ENCODE measurements at places on chromosomes 1 and 21. TPM values are rescaled to one million over a fixed set of nuclear protein-coding genes. Genes with fewer than 3 reads are reported as not detected.

Gene IL23R
- not detected for total RNA-seq

Gene ZNF281
- total RNA-seq: 35.1 TPM

Gene TTC39A
- total RNA-seq: 0.95 TPM

Gene AMIGO1
- total RNA-seq: 1.2 TPM

Gene HES3
- not detected for total RNA-seq

Gene TEDDM1
- total RNA-seq: not detected

Gene LRRC52
- total RNA-seq: not detected

Gene PTGFR
- 0.41 TPM for total RNA-seq

Gene KLHDC9
- 7.3 TPM for total RNA-seq

Gene EIF3I
- total RNA-seq: 174 TPM

Gene IGSF3
- 29.4 TPM for total RNA-seq

Gene TLR5
- 0.77 TPM for total RNA-seq

Gene PIGR
- total RNA-seq: not detected

Gene CSMD2
- 2.1 TPM for total RNA-seq

Gene SYPL2
- not detected for total RNA-seq

Gene DENND2D
- total RNA-seq: 3.6 TPM

GRCh38 chr1:79193211-79194079, 186.9 kb upstream of the ADGRL4 start:
- H3K4me1 ChIP-seq: peaks cover 12% of the 10 kb centered on the region
- H3K36me3 ChIP-seq: no peaks in the 10 kb centered on the region
- DNase-seq: peak; percentile 28
- peak overlapping the region; percentile 97 for H3K27ac ChIP-seq

- no peak overlapping the region for H3K4me3 ChIP-seq
- DNase-seq: no peak
- peaks cover 48% of the 10 kb centered on the region for H3K4me1 ChIP-seq
- H3K27me3 ChIP-seq: peaks cover 1% of the 10 kb centered on the region
These were observed 147.8 kb downstream of the TOMM20 start for GRCh38 chr1:234980645-234981396.

GRCh38 chr1:89986020-89986419, 8.9 kb upstream of the ZNF326 start:
- no peak overlapping the region for H3K27ac ChIP-seq
- peaks cover 1% of the 10 kb centered on the region for H3K27me3 ChIP-seq
- H3K4me3 ChIP-seq: no peak overlapping the region
- no peaks in the 10 kb centered on the region for H3K36me3 ChIP-seq
- no peak for DNase-seq
- H3K4me1 ChIP-seq: peaks cover 4% of the 10 kb centered on the region

- no peaks in the 10 kb centered on the region for H3K27me3 ChIP-seq
- no peaks in the 10 kb centered on the region for H3K36me3 ChIP-seq
- DNase-seq: no peak
- no peaks in the 10 kb centered on the region for H3K4me1 ChIP-seq
- H3K27ac ChIP-seq: no peak overlapping the region
These were observed 166.9 kb upstream of the HMGB4 start for GRCh38 chr1:33696962-33697361.

DNA sequence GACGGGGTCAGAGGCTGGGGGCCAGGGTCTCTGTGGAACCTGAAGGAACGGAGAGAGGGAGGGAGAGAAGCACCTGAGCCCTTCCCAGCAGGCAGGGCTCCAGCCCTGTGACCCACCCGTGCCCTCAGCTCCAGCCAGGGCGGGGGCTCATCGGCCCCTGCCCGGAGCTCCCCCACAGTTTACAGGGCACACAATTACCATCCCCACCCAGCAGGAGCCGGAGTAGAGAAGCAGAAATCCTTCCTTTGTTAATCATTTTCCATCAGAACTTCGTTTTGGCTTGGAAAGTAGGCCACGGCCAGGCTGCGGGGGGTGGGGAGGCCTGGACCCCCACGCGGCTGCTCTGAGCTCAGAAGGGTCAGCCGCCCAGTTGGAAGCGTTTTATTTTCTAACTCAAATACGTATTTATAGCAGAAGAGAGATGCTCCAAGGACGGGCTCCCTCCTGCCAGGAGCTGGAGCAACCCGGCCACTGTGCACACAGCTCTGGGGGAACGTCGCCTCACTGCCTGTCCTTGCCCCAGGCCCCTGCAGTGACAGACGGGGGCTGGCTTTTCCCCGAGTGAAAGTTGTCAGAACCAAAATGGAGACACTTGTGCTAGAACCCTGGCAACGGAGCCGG, 42.7 kb upstream of the ADARB1 start:
- peaks cover 10% of the 10 kb centered on the region for H3K4me1 ChIP-seq
- DNase-seq: no peak
- H3K27me3 ChIP-seq: peaks cover 3% of the 10 kb centered on the region

DNA sequence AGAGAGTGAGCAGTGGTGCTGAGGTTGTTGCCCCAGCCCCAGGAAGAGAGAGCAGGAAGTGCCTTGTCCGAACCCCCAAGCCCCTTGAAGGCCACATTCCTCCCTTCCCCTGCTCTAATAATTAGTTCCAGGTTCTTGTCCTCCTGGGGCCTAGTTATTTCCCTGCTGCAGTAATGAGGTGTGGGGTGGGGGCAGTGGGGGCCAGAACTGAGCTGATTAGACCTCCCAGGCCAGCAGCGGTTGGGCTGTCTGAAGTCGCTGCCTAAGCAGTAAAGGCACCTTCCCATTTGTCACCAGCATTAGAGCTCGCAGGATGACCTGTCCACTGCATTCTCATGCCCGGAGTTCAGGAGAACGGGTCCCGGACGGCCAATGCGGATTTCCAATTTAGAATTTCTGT, 186.5 kb upstream of the CSF3R start:
- H3K4me1 ChIP-seq: no peaks in the 10 kb centered on the region
- no peaks in the 10 kb centered on the region for H3K36me3 ChIP-seq
- H3K4me3 ChIP-seq: no peak overlapping the region
- H3K27ac ChIP-seq: no peak overlapping the region
- H3K27me3 ChIP-seq: peaks cover 5% of the 10 kb centered on the region
- DNase-seq: no peak

DNA sequence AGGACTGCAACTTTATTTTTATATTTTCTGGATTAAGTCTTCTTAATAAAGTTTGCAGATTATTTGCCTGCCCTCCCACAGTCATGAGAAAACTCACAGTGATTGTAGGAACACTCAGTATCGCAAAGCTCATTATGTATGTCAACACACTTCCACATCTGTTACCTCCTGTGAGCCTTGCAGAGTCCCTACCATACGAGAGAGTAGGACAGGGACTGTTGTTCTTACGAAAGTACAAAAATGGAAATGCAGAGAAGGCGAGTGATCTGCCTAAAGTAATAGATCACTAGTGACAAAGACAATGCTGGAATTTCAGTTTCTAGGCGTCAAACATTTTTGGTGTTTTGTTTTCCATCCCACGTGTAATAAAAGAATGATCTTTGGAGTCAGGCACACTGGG, 131.7 kb downstream of the SYT2 start:
- DNase-seq: no peak
- H3K4me1 ChIP-seq: peaks cover 4% of the 10 kb centered on the region
- H3K27ac ChIP-seq: no peak overlapping the region
- peaks cover 3% of the 10 kb centered on the region for H3K27me3 ChIP-seq

DNA sequence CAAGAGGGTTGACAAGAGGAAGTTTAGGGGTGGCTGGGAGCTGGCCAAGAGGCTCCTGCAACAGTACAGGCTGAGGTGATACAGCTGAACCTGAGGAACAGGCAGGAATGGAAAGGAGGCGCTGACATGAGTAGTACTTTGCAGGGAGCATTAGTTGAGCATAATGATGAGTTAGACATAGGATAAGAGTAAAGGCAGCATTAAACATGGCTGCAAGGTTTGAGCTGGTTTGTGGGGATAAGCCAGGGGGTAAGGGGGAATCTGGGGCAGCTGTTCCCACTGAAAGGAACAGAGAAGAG, 20.6 kb downstream of the SLC30A10 start:
- peaks cover 2% of the 10 kb centered on the region for H3K27me3 ChIP-seq
- H3K4me3 ChIP-seq: no peak overlapping the region
- no peaks in the 10 kb centered on the region for H3K36me3 ChIP-seq
- H3K4me1 ChIP-seq: peaks cover 11% of the 10 kb centered on the region

- H3K36me3 ChIP-seq: peaks cover 16% of the 10 kb centered on the region
- no peak overlapping the region for H3K27ac ChIP-seq
- no peak for DNase-seq
- H3K27me3 ChIP-seq: no peaks in the 10 kb centered on the region
- peaks cover 16% of the 10 kb centered on the region for H3K4me1 ChIP-seq
These were observed 93.1 kb downstream of the ZMYM4 start for GRCh38 chr1:35361638-35362037.

DNA sequence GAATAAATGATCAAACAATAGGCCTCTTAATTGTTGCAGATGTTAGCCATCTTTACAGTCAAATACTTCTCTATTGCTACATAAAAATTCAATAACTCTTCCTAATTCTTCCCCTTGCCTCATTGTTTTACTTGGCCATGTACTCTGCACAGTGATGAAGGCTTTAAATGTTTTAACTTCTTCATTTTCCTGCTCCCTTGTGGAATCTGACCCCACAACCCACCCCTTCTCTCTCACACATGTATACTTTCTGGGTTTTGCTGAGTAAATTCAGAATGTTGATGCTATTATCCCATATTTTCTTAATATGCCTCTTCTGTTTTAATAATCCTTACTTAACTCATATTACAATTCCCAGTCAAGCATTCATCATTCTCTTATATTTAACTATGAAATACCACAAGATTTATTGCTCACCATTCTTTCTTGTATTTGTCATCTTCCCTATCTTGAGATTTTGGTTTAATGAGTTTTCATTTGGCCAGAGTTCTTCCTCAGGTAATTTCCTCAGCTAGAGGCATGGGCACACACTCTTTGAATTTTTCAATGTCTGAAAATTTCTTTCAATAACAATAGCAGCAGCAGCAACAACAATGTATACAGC, 327.8 kb upstream of the USP24 start:
- DNase-seq: no peak
- H3K4me1 ChIP-seq: peaks cover 5% of the 10 kb centered on the region
- H3K4me3 ChIP-seq: no peak overlapping the region
- no peak overlapping the region for H3K27ac ChIP-seq
- peaks cover 1% of the 10 kb centered on the region for H3K27me3 ChIP-seq

GRCh38 chr1:112995890-112996289, 39.9 kb upstream of the SLC16A1 start:
- peaks cover 1% of the 10 kb centered on the region for H3K27me3 ChIP-seq
- no peak for DNase-seq
- no peaks in the 10 kb centered on the region for H3K36me3 ChIP-seq
- no peak overlapping the region for H3K4me3 ChIP-seq
- H3K27ac ChIP-seq: no peak overlapping the region
- no peaks in the 10 kb centered on the region for H3K4me1 ChIP-seq

GRCh38 chr1:162250004-162250730, 126.5 kb downstream of the SPATA46 start:
- DNase-seq: no peak
- no peak overlapping the region for H3K4me3 ChIP-seq
- peaks cover 51% of the 10 kb centered on the region for H3K4me1 ChIP-seq
- H3K27me3 ChIP-seq: peaks cover 9% of the 10 kb centered on the region
- H3K36me3 ChIP-seq: peaks cover 4% of the 10 kb centered on the region

DNA sequence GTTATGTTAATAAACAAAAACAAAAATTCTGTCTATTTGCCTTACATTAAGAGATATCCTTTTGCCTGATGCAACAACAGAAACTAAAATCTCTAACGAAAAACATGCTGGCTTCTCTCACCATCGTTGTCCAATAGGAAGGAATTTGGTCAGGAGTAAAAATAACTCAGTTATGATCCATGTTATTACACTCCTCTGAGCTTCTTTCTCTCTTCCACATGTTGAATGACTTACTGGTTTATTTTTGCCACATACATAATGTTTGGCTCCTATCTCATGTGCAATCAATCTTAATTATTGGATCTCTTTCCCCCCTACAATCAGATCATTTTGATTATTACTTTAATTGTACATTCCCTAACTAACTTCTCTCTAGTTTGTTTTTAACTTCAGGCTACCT, 688.4 kb downstream of the USP25 start:
- no peaks in the 10 kb centered on the region for H3K36me3 ChIP-seq
- no peak overlapping the region for H3K4me3 ChIP-seq
- no peak overlapping the region for H3K27ac ChIP-seq
- H3K4me1 ChIP-seq: peaks cover 7% of the 10 kb centered on the region
- no peak for DNase-seq

- H3K4me1 ChIP-seq: no peaks in the 10 kb centered on the region
- DNase-seq: peak; percentile 16
- peaks cover 2% of the 10 kb centered on the region for H3K27me3 ChIP-seq
- H3K4me3 ChIP-seq: no peak overlapping the region
- no peaks in the 10 kb centered on the region for H3K36me3 ChIP-seq
- no peak overlapping the region for H3K27ac ChIP-seq
These were observed 293.8 kb downstream of the SPATA17 start for GRCh38 chr1:217924924-217925323.

DNA sequence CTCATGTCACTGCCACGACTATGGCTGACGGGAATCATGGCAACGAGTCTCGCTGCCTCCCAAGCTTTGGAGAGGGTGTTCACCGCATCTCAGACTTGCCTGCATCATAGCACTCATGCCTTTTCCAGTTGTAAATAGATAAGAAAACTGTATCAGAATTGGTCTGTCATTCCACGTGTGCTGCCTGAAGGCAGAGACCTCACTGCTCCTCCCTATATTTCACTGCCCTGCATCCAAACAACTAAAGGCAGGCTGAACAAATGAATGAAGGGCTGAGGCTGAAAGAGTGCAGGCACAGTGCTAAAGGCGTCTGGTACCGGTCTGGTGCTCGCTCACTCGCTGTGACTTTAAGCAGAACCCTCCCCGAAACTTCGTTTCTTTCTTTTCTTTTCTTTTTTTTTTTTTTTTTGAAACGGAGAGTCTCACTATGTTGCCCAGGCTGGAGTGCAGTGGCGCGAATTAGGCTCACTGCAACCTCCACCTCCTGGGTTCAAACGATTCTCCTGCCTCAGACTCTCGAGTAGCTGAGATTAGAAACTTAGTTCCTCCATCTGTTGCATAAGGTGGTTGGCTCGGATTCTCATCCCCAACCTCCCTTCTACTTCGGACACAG, 542 bp downstream of the EIF2B3 start:
- peaks cover 4% of the 10 kb centered on the region for H3K27me3 ChIP-seq
- H3K36me3 ChIP-seq: no peaks in the 10 kb centered on the region
- peak overlapping the region; percentile 99 for H3K4me3 ChIP-seq
- DNase-seq: no peak
- no peak overlapping the region for H3K27ac ChIP-seq

DNA sequence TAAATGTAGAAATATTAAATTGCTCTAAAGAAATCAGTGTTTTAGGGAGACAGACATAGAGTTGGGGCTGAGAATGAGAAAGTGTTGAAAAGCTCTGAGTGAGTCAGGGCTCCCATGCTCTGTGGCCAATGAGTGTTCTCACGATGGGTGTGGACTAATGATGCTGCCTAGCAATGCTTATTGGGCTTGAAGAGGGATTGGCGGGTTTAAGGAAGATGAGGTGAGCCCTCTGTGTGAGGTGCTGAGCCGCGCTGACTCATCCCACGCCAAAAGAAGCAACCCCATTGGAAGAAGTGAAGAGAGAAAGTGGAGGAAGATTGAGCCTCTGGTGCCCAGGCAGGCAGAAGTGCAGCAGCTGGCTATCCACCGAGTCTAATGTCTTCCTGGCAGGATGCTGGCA, 65.1 kb upstream of the DPT start:
- H3K4me3 ChIP-seq: no peak overlapping the region
- H3K27me3 ChIP-seq: peaks cover 1% of the 10 kb centered on the region
- H3K36me3 ChIP-seq: no peaks in the 10 kb centered on the region
- H3K4me1 ChIP-seq: no peaks in the 10 kb centered on the region
- H3K27ac ChIP-seq: no peak overlapping the region
